Right renal pelvis (tissue), 4 donors: ENCODE measurements at places on chromosomes 2 and 18. TPM values are rescaled to one million over a fixed set of nuclear protein-coding genes. Genes with fewer than 3 reads are reported as not detected.

DNA sequence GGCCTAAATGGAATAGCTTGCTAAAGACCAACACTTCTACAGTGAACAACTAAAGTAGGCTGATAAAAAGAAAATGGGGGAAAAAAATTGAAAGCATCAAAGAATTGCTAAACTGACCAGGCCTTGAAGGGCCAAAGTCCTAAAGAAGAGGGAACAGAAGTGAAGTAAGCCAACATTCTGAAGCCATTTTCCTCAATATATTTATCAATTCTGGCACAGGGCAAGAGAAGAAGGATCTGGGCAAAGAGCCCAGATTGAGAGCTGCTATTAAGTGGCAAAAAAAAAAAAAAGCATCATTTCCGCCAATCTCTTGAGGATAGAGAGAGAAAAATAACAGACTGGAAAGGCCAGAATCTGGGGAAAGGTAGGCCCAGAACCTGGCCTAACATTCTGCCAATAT, 25.7 kb downstream of the FANCL start:
- no peak for DNase-seq

Gene CD207
- 0.17 TPM for polyA plus RNA-seq

Gene FAP
- 11.5 TPM for polyA plus RNA-seq

Gene CLIP4
- polyA plus RNA-seq = 18.0 TPM

Gene SLC23A3
- 17.3 TPM for polyA plus RNA-seq
